Stimulated activated CD4-positive, alpha-beta T cell treated with anti-CD3 and anti-CD28 coated beads, Interleukin-2, amount 100 ng/mL, for 48 hours (primary cell): ENCODE measurements at places on chromosomes 2 and 18.

DNA sequence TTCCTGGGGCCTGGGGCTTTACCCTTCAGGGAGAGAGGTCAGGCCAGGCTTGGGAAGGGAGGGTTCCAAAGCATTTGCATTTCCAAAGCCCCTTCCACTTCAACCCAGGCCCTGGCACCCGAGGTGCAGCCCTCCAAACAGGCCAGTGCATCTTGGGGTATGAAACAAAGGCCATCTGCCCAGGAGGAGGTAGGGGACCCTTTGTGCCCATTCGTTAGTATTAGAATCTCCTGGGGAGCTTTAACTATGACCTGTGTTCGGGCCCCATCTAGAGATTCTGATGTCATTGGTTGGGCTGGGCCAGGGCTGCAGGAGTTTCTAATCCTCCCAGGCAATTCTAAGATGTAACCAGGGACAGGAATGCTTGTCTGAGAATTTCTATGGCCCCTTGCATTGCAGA, 73.6 kb downstream of the CIB4 start:
- DNase-seq: no peak

GRCh38 chr2:153912798-153913396, 41.2 kb downstream of the GALNT13 start:
- no peak for DNase-seq

DNA sequence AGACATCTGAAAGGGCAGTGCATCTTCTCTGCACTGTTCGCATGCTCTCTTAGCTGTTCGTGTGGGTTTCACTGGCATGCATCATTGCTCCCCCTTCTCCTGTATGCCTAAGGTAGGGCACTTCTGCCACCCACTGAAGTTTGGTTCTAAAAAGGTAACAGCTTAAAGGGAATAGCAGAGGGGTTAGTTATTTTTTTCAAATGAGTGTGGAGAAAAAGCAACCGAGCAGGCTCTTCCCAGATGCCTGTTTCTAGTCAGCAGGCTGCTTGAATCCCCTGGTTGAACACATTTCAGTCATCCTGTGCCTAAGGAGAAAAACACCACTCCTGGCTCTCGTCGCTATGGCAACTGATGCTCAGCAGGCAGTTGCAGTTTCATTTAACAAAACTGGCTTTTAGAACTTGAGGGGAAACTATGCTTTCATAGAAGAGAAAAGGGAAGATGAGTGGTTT, 69.8 kb upstream of the GALNT3 start:
- DNase-seq: no peak

GRCh38 chr18:57542126-57542525, 44.4 kb downstream of the FECH start:
- DNase-seq: no peak

GRCh38 chr18:54330768-54331548, 26.7 kb downstream of the STARD6 start:
- no peak for DNase-seq

DNA sequence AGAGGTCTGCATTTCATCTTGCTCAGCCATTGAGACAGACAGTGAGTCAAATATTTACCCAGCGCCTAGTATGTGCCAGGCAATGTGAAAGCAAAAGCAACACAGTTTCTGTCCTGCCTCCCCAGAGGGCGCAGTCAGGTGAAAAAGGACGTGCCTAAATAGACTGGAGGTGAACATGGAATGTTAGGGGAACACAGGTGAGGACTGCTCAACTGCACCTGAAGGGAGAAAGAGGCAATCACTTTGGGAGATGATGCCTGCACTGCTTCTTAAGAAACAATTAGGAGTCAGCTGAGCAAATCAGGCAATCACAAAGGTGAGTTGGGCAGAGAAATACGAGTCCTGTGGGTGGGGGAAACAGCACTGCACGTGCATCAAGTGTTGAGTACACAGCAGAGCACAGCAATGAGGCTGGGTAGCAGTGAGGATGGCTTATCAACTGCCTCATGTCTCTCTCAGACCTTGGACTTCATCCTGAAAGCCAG, 218.3 kb upstream of the SMAD7 start:
- DNase-seq: peak; percentile 4

- no peak for DNase-seq
These were observed 58.2 kb downstream of the PMAIP1 start for GRCh38 chr18:59957957-59958356.

DNA sequence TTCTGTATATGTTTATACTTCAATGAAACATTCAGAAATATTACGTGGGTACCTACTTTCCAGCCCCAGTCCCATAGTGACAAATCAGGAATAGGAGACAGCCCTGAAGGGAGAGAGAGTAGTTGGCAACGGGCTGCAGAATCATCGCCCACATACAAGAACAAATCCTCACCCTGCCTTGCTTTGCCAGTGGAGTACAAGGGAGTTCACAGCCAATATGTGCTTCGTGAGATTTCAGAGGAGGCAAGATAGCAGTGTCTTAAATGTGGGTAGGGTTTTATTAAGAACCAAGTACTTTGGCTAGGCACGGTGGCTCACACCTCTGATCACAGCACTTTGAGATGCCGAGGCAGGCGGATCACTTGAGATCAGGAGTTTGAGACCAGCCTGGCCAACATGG, 40.3 kb upstream of the PKDCC start:
- no peak for DNase-seq

DNA sequence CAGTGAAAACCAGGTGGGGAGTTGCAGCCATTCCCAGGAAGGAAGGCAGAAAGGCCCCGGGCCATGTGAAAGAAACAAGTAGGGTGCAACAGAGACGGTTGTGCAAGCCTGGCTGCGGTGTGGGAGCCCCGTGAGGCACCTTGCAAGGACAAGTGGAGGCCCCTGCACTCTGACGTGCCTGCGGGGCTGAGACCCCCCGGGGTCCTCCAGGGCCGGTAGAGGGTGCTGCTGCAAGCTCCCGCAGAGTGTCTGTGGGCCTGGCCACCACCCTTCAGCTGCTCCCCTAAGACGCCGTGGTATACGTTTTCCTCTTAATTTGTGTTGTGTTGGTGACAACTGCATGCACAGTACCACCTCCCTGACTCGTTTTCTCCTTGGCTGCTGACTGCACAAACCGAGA, 27.4 kb upstream of the MC5R start:
- no peak for DNase-seq

DNA sequence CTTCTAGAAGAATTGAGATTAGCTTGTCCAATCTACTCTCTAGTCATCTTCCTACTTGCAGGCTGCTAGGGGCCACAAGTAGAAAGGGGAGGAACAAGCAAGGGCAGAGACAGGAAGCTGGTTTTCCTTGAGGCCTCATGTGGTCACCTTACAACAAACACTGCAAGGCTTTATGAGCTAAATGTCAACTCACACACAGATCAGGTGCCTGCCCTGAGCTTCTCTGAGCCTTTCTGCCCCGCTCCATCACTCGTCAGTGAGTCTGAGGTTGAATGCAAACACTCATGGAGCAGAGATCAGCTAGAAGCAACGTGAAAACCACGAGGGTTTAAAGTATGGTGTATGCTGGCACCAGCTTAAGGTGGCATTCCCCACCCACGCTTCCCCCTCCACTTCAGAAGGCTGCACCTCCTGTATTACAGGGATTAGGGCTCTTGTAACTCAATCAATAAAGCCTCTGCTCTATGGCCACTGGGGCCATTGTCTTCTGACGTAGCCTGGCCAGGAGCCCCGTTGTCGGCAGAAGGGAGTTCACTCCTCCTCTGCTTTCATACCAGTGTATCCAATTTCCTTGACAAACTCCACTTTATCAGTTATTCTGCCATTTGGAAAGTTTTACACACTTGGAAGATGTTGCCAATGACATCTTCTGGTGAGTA, 5.4 kb upstream of the CRYGC start:
- DNase-seq: no peak

GRCh38 chr2:216519154-216519762, 20.6 kb downstream of the RPL37A start:
- peak; percentile 49 for DNase-seq

DNA sequence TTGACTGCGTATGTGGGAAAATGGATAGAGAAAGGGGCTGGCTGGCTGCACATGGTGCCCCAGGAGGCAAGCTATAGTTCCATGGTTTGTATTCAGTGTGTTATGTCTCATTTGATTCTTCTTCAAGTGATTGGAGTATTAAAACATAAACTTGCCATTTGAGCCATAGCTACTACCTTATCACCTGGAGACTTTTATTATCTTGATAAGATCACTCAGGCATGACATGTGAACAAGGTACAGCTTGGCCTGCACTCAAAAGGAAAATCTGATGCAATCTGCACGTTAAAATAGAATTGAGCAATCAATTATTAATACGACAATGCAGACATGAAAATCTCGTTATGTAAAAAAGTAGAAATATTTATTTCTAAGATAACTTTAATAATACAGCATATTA, 116.9 kb downstream of the RND3 start:
- no peak for DNase-seq

GRCh38 chr2:19857806-19858205, 44.0 kb downstream of the TTC32 start:
- no peak for DNase-seq

GRCh38 chr18:43013486-43013885, 102.0 kb downstream of the RIT2 start:
- DNase-seq: no peak

- no peak for DNase-seq
These were observed 9.7 kb downstream of the ATP8B1 start for GRCh38 chr18:57793302-57793986.

DNA sequence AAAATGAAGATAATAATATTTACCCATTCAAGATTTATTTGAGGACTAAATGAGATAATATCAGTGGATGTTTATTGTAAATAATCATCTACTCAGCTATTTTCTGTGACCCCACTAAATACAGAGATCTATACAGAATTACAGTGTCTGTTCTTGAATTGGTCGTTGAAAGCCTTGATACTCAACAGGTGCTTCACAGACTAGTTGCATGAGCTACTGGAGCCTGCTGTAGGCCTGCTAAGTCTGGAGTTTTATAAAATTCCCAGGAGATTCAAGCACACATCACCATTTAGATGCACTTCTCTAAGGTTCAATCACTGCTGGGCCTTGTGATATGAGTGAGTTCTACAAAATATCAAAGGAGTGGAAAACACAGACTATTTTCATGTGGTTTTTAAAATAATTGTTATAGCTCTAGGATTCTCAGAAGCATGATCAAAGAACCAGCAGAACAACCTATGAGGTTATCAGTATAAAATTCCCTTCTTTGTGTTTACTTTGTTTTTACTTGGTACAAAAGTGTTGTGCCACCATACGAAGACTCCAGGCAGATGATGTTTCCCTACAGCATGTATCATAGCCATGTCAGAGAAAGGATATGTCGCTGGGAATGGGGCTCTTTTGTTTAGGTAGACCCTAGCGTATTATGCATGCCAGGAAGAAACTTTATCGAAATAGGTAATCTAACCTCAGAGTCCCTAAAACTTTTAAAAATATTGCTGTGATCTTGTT, 7.1 kb downstream of the SULT1C4 start:
- no peak for DNase-seq

DNA sequence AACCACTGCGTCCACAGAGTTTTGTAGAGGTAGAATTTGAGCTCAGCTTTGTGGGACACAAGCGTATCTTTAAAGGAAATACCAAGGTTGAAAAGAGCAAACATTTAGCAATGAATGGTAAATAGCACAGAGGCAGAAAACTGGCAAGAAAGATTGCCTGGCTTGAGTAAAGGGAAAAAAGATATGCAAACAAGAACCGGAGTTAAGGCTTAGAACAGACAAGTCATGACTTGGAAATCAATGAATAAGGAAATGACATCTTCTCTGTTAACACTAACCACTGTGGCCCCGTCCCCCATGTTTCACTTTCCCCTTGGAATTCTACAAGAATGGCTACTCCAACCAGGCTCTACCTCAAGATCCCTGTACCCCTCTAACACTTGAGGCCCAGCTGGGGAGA, 3.8 kb downstream of the STAM2 start:
- no peak for DNase-seq

DNA sequence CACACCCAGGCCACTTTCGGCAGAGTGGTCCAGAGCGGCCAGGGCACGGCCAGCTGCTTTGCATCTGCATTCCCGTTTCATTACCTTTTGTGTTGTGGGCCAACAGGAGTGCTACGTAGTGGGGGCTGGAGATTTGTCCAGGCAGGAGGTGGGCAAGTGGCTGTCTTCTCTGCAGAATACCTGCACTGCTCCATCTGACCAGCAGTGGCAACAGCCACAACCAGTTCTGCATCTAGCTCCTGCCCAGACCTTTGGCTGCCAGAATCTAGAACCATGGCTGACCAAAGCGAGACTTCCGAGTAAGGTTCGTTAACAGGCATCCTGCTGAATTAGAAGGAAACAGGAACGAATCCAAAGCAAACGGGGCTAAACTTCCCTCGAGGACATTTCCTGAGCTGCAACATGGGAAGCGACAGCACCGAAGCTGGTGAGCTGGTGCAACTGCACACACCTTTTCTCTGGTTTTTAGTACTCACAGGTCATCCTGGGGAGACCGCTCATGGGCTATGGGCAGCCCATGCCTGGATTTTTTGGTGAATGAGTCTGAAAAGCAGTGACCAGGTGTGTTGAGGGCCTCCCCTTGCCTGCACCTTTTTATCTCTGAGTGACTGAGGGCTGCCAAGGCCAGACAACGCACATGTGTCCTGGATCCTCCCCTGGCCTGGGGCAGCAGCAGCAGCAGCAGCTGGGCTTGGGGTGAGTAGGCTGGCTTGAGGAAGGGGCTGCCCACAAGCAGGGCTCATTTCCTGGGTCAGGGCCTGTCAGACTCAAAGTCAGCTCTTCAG, 10.5 kb downstream of the GDF7 start:
- no peak for DNase-seq

GRCh38 chr2:7983912-7984311, 697.9 kb upstream of the ID2 start:
- DNase-seq: no peak

DNA sequence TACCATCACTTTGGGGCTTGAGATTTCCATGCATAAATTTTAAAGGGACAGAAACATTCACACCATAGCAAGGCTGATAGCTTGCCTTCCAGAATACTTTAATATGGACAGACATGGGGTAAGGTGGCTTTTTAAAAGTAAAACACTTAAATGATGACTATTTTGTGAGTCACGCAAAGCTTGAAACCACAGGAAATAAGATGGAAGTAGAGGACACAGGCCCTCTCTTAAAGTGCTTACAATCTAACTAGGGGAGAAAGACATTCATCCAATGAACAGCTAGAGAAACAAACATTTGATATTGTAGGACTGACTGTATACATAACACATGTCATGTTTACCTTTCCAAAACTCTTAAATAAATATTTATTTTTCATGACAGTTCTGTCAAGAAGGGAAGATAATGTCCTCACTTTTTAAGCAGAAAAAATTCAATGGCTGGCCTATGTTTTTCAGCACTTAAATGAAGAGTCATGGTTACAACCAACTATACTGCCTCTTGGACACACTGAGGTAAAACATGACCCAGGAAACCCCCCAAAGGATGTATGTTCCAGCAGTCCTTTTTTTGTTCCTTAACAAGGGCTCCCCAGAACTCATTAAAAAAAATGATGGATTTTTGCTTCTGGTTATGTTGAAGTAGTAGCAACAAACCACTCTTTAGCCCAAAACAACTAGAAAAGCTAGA, 120.0 kb upstream of the RBMS1 start:
- no peak for DNase-seq

DNA sequence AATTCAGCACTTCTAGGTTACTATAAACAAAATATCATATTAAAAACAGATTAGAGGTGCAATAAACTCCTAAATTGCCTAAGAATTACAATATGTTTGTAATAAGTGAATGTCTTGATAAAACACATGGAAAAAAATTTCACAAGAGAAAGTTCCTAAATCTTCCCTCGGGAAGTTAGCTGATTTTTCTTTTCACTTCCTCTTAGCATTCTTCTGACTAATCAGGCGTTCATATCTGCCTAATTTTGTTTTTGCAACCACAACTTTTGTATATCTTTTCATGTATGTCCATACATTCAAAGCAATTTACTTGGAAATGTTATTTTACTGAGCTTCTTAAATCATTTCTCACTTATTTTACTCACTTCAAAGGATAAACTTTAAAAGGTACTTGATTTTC, 88.5 kb downstream of the RTTN start:
- no peak for DNase-seq

GRCh38 chr2:207655000-207655399, 29.8 kb upstream of the METTL21A start:
- DNase-seq: no peak
